CD4-positive, CD25-positive, alpha-beta regulatory T cell (primary cell): ENCODE measurements at places on chromosomes 2 and 18.

DNA sequence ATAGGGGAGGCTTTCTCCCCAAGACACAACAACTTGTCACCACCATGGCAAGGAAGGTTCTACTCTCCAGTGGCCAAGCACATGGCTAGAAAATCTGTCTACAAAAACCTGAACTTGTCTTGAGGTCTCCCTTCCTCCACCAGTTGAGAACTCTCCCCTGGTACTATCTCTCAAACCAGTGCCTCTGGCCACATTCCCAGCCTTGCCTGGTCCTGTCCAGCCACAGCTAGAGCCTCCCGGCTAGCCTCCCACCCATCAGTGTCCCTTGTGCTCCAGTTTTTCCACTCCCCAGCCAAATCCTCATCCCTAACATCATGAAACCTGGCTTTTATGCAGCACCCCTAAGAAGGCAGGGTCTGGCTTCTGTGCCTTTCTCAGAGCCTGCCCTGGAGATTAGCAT, 21.2 kb upstream of the FZD5 start:
- DNase-seq: no peak

GRCh38 chr2:112831946-112832840, 4.4 kb downstream of the IL1B start:
- DNase-seq: no peak

GRCh38 chr2:210623506-210623905, 67.1 kb downstream of the CPS1 start:
- no peak for DNase-seq

DNA sequence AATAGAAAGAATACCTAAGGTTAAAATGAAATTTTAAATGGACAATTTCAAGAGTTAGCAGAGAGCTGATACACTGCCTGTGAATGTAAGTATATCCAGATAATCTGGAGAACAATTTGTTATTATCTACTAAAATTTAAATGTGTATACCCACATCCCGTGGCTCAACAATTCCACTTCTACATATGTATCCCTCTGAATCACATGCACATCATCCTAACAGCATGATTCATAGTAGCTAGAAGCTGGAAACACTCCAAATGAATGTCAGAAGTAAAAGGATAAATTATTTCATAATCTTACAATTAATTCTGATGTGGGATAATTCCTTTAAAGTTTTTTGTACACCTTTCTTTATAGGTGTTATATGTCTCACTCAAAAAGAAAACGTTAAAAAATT, 87.9 kb downstream of the CNTNAP5 start:
- DNase-seq: no peak
